Activated CD8-positive, alpha-beta T cell treated with anti-CD3 and anti-CD28 coated beads, Interleukin-2, amount 10 ng/mL, durations not matched to agents 7 days and 5 days (primary cell): ENCODE measurements at places on chromosomes 3 and 15.

GRCh38 chr3:45112939-45113338, 33.2 kb downstream of the CDCP1 start:
- DNase-seq = no peak

DNA sequence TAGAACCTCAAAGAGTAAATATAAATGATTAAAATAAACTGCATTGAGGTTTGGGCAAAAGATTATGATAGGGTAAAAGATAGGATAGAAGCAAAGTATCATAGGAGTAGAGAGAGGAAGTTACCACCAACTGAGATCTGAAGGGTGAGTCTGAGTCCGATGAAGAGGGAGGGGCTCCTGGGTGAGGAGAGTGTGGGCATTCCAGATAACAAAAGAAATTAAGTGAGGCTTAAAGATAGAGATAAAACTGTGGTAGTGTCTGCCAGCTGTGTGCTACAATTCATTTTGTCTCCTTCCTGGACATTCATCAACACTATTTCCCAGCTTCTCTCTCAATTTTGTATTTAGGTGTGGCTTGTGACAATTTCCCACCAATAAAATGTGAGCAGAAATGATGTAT, 343.0 kb upstream of the PLSCR5 start:
- DNase-seq = no peak

- no peak for DNase-seq
Observed at GRCh38 chr3:52783211-52783555, 5.8 kb downstream of the ITIH1 start.

GRCh38 chr3:66165660-66166059, 55.1 kb upstream of the SLC25A26 start:
- DNase-seq = no peak

DNA sequence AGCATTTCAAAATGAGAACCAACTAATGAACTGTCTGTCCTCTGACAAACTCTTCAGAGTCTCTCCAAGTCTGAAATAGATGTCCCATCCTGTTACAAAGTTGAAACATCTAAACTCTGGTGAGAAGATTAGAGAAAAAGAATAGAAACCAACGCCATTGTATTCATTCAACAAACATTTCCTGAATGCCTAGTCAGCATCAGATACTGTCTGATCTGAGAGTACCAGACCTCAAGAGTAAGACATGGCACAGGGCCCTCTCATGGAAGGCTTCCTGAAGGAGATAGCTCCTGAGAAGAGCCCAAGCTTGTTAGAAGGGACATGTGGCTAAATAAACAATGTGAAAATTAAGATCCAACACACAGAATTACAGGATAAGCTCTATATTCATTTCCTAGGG, 164.1 kb upstream of the LRRN1 start:
- DNase-seq = no peak

DNA sequence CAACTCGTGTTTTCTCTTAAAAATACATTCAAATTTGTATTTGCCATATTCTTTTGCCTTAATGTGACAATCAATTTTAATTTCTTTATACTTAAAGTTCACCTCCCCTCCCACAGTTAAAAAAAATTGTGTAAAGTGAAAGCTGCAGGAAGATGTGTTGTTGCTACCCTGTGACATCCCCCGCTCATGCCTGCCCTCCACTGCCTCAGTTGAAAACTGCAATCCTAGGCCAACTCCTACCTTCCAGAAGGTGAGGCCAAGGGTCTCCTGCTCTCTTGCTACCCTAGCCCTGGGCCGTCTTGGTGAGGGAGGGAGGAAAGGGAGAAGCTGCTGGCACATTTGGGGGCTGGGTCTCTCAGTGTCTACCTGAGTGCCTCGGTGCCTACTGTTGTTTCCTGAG, 57.0 kb upstream of the CMTM7 start:
- peak; percentile 56 for DNase-seq

DNA sequence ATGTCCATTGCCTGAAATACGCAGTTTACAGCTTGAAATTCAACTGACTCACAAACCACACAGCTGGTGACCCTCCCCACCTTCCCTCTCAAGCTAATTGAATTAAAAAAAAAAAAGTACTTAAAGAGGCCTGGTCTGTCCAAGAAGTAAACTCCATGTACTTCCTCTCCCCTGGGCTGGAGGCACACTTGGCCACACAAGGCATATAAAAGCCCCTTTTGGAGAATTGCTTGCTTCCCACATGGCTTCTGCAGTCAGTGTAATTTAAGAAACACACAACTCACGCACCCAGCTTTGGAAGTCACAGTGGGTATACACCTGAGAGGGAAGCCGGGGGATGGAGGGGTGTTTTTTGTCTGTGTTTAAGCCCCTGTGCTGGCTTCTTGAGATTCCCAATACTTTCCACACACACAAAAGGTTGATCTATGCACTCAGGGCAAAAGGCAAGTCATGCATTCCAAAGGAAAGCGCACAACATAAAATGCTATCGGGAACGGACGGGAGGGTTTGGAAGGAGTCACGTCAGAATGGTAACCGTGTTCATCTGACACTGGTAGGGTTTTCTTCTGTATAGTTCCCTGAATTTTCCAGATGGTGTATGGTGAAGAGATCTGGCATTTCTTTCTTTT, 106.6 kb upstream of the ALDH1A3 start:
- peak; percentile 11 for DNase-seq

- DNase-seq = no peak
Observed at GRCh38 chr3:133979553-133979952, 50.2 kb downstream of the SLCO2A1 start.

DNA sequence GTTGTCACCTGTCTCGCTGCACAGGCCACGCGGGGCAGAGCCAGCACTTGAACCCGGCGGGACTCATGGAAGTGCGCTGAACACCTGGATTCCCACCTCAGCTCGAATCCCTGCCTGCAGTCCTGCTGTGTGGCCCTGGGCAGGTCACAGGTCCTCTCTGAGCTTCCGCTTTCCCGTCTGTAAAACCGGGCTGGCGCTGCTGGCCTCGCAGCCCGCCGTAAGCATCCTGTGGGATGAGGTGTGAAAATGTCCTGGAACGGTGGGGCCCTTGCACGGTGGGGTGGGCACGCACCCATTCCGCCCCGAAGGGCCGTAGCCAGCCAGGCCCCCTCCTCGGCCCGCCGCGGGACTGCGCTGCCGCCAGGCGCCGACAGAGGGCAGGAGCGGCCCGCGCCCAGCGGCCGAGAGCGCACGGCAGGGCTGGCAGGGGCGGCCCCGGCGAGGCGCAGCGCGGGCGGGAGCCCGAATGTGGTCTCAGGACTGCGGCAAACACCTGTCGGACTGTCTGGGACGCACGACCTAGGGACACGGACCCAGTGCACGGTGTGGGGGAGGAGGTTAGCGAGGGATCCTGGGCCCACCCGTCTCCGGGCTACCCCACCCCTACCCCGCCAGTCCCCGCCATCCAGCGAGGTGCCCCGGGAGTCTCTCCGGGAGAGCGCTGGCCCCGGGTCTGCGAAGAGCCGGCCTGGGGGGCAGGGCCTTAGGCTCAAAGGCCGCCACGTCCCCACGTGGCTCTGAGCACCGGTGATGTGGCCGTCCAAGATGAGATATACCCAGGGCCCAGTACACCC, 40.4 kb downstream of the DNAJB8 start:
- DNase-seq = peak; percentile 48

DNA sequence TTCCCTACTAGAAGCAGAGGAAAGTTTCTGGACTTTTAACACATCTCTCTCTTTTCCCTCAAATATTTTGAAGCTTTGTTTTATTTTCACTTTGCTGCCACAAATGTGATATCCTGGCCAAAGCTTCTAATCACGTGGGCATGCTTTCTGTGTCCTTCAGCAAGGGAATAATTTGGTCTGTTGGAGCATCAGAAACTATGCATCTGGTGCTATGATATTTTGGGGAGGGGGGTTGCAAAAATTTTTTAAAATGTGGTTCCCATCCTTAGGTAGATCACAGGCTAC, 254.2 kb downstream of the GAP43 start:
- DNase-seq = no peak

DNA sequence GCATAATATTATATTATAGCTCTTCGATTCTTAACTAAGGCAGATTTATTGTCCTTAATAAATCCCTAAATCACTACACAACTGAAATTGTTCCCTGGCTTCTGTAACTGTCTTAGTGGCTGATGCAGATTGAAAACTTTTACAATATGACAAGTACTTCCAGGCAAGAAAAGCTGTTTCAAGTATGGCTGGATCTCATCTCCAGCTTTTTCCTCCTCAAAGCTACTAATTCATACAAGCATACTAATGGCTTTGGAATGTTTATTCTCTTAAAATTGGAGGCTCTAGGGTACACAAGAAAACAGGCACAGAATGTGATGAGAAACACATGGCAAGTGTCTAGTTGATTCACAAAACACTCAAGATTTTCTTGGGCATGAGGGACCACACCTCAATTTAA, 351.5 kb upstream of the ICE2 start:
- no peak for DNase-seq

DNA sequence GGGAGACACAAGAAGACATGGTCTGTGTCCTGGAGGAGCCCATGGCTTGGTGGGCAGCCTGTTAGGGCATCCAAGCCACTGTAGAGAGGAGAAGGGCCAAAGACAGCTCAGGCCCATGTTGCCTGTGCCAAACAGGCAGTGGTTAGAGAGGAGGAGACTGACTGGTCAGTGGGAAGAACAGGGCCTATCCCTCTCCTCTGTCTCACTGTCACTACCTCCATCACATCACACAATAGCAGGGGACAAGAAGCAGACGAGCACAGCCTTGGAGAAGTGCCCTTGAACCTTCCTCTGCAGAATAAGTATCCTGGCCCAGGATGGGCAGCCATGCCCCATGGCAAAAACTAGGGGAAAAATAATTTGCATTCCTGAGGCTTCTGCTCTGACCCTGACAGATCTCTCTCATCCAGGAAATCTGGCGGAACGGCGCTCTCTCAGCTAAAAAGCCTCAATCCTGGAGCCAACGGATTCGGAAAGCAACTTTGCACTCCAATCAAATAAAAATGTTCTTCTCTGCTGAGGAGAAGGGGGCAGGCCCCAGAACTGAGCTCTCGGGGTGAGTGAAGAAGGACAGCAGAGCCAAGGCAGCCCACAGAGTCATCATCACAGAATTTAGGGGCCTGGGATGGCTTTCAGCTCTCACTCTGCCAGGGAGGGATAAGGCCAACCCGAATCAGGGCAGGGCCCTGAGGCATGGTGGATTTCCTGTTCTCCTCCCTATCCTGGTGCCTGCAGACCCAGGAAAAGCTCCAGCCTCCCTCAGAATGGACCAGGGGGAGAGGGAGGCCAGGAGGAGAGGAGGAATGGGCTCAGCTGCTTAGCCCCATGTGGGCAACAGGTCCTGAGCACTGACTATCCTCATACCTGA, 1.6 kb downstream of the SHF start:
- no peak for DNase-seq

- DNase-seq = no peak
Observed at GRCh38 chr15:26261966-26262365, 398.8 kb upstream of the ATP10A start.
